ENCODE measurements at places on chromosomes 5 and 9.

DNA sequence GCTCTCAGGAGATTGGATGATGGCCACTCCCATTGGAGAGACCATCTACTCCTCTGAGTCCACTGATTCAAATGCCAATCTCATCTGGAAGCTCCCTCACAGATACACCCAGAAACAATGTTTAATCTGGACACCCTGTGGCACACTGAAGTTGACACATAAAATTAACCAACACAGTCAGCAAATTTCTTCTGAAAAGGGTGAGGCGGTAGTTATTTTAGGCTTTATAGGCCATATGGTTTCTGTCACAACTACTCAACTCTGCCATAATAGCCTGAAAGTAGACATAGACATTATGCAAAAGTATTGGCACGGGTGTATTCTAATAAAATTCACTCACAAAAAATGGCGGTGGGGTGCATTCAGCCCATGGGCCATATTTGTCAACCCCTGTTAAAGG lies 244.5 kb upstream of the VLDLR start:
- no peak for DNase-seq

DNA sequence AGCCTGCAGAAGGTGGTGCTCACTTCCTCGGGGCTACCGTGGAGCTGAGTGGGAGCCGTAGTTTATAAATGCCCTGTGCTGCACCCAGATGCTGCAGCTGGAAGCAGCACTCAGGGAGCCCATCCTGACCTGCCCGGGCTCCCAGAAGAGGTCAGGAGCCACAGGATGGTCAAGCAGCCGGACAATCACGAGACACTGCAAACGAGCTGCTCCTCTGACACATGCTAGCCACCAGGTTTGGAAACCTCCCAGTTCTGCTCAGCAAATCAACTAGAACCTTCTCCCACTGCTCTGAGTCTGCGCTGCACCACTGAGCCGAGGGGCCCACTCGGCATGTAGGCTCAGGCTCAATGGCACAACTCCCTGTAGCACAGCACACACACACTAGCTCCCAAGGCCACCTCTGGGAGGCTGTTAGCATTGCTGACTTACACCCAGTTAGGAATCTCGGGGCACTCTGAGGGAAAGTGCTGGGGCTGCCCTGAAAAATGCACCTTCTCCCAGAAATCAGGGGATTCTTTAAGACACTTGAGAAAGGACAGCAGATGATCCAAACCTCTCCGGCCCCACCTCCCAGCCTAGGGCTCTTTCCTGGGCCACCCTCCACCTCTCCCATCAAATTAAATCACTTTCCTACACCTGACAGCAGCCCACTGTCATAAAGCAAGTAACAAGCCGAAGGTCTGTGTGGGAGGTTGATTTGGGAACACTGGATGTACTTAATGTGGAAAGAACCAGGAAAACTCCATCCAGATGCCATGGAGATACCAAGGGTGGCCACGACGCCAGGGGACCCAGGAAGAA lies 59.1 kb downstream of the PSMB7 start:
- DNase-seq = no peak

DNA sequence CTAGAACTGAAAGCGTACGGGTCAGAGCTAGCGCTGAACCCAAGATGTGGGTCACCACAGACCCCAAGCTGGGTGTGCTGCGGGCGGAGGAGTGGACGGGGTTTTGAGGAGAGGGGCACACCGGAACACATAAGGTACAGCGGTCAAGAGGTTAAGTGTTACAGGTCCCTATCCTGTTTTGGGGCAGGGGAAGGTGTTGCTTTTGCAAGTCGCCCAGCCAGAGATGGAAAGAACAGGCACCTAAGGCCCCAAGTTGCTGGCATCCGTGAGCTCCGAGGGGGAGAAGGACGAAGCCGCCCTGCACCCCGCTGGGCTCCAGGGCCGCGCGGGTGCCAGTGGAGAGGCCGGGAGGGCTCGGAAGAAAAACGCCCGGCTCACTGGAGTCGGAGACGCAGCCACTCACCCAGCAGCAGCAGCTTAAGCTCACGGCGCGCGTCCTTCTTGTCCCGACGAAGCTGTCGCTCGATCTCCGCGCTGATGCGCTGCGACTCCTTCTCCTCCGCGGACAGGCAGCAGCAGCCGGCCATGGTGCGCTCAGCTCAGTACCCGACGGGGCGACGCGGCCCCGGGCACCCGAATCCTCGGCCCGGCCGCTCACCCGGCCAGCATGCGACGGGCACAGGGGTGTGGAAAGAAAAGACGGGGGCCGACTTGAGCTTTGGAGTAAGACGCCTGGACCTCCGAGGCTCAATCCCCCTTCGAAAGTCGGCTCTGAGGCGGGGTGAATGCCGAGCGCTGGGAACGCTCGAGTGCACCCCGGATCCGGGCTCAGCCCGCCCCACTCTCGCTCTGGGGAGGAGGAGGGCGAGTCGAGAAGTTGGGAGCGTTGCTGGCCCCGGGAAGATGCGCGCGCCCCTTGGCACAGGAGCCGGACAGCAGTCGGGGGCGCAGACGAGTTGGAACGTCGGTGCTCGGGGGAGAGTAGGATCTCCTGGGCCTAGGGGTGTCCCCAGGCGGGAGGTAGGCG lies 572 bp downstream of the GNA14 start:
- DNase-seq = peak; percentile 26

DNA sequence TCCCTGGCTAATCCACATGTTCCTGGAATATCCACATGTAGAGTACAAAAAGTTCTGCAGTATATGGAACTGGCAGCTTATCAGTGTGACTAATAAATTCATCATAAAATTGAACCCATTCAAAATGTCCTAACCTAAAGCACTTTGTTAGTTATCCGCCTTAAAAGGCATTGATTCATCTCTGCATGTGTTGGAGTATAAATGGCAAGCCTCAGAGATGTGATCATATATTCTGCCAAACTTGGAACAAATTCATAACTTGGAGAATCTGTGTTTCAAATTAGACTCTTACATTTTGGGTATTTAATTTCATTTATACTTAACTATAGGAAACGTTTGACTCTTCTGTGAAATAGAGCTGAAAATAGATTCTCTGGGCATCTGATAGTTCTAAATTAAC lies 25.2 kb upstream of the NREP start:
- no peak for DNase-seq

GRCh38 chr5:62778316-62779009 lies 199.8 kb downstream of the LRRC70 start:
- no peak for DNase-seq

DNA sequence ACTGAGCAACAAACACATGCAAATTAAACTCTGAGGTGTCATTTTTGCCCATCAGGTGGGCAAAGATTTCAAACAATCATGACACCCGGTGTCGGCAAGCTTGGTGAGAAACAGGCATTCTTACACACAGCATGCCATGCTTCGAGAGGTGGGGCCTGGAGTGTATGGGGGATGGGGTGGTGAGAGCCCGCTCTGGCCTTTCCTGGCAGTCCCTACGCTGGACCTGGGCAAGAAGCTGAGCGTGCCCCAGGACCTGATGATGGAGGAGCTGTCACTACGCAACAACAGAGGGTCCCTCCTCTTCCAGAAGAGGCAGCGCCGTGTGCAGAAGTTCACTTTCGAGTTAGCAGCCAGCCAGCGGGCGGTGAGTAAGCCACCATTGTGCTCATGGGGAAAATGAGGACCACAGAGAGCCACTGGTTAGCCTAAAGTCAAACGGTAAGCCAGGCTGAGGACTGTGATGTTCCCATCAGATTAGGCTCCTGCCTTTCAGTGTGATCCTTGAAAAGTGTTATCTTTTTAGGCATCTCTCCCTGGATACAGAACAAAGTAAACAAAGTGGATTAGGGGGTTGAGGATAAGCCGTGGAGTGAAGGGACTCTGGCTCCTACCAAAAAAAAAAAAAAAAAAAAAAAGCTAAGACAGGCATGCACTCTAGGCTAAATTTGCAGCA lies 9.4 kb downstream of the MYOZ3 start:
- DNase-seq = no peak

DNA sequence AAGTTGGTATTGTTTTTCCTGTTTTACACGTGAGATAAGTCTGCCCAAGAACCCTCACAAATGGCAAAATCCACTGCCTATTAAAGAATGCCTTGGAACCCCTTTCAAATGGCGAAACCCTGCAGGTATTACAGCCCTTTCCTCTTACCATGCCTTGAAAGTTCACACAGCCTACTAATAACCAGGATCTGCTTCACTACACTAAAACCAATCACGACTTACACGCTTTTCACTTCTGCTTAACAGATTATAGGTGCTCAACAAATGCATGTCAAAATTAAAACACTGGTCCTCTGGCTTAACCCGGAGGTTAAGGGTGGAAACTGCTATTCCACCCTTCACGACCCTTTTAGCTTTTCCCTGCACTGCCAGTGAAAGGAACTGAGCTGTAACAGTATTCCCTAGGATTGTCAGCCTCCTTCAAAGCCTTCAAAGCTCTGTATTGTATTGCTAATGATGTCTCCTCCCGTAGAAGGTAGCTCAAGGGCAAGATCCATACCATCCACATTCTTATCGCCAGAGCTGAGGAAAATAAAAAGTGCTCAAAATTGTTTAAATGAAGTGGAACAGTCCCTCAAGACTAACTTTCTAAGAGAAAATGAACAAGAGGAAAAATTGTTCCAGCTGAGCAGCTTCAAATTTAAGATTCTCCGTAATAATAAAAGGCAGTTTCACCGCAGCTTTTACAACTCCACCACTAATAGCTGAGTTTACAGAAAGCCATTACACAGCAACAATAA lies 997 bp downstream of the AUH start:
- no peak for DNase-seq

- no peak for DNase-seq
Observed at GRCh38 chr9:130387905-130388304, 56.9 kb upstream of the ASS1 start.

DNA sequence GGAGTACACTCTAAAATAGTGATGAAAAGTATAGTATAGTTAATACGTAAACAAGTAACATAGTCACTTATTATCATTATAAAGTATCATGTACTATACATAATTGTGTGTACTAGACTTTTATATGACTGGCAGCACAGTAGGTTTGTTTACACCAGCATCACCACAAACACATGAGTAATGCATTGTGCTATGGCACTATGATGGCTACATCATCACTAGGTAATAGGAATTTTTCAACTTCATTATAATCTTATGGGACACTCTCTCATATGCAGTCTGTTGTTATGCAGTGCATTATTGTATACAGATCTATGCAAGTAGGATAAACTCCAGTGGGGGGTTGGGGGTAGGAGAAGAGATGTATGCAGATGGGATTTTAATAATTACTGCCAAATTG lies 52.7 kb upstream of the ELL2 start:
- DNase-seq = no peak

DNA sequence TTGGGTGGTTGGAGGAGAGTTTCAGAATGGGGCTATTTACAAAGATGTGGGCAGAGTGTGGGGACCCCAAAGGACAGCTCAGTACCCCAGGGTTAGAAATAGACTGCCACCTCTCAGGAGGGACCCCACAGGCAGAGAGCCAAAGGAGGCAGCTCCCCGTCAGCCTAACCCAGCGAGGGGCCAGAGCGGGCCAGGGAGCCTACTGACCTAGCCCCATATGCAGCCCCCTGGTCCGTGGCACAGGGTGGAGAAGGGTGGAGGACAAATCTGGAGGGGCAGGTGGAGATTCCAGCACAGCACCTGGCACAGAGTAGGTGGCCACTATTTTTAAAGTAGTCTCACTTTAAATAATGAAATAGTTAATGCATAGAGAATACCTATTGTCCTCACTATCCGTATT lies 67.2 kb upstream of the ANGPTL2 start:
- DNase-seq = no peak

- no peak for DNase-seq
Observed at GRCh38 chr9:93890436-93890935, 64.7 kb downstream of the BARX1 start.

DNA sequence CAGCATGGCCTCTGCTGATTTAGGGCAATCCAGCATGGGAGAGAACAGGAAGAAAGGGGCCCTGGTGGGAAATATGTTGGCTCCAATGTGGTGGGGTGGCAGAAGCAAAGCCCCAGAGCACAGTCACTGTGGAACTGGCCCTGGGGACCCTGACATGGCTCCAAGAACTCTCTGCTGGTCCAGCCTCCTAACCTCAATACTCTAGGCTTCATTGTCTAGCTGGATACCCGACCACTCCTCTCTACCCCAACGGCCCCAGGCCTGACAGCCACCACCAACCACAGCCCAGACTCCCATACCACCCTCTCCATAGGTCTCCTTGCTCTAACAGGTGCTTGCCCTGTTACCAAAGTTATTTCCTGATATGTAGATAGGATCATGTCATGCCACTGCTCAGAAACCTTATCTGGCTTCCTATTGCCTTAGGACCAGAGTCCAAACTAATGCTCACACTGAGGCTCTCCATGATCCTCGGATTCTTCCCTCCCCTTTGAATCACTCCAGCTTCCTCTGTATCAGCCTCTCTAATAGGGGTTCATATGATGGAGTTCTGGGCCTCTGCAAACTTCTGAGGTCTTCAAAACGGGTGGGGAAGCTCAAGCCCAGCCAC lies 12.9 kb downstream of the ACSL6 start:
- DNase-seq = no peak

DNA sequence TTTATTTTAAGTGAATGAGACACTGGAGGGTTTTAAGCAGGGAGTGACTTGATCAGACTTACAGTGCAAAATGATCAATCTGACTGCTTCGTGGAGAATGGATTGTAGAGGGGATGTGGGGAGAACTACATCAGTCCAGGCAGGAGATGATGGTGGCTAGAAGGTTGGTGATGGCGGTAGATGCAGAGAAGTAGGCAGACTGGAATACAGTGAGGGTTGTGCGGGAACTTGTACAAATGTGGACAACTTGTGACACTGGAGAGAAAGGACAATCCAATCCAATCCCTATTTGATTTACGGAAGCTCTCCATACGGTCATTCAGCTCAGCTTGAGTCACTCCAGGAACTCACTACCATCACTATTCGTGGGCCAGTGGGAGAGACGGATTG lies 593 bp downstream of the TIGD6 start:
- DNase-seq = no peak

DNA sequence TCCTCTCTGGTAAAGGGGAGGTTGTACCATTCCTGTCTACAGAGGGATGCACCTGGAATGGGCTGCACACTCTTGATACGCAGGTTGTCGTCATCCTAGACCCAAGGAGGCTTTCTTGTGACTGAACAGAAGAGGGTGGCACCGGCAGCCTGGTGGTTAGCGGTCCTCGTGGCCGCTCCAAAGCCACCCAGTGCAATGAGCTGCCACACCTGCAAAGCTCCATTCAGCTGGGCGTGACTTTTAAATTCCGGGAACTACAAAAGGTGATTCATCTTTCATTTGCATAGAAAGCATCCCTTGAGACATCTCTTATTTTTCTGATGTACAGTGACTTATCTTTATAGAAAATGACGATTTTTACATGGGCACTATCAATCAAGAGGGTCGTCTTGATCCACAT lies 286.1 kb upstream of the IRX1 start:
- DNase-seq = no peak

All from stimulated activated CD4-positive, alpha-beta T cell treated with anti-CD3 and anti-CD28 coated beads, Interleukin-15, amount 100 ng/mL, for 24 hours (primary cell).